ENCODE measurements at places on chromosomes 2 and 18. TPM values are rescaled to one million over a fixed set of nuclear protein-coding genes. Genes with fewer than 3 reads are reported as not detected.
A peak's percentile ranks its signal among the peaks of the same experiment; 100 is the strongest.

- peak; percentile 40 for DNase-seq
These were observed 3.2 kb upstream of the CYP26B1 start for GRCh38 chr2:72150861-72151356.

- DNase-seq: peak; percentile 70
These were observed 264.9 kb downstream of the MREG start for GRCh38 chr2:215748446-215748845.

UBR3 gene
- polyA plus RNA-seq: 10.3 TPM

GRCh38 chr2:174332217-174332963 lies 2.4 kb upstream of the SP9 start:
- no peak for DNase-seq

- no peak for DNase-seq
These were observed 47.6 kb downstream of the ALPK2 start for GRCh38 chr18:58581265-58581664.

ABCA12 gene
- 0.12 TPM for polyA plus RNA-seq

THSD7B gene
- polyA plus RNA-seq: not detected

MFSD6 gene
- 8.8 TPM for polyA plus RNA-seq

GRCh38 chr2:97950329-97951154 lies 45.2 kb downstream of the TMEM131 start:
- DNase-seq: no peak

DNA sequence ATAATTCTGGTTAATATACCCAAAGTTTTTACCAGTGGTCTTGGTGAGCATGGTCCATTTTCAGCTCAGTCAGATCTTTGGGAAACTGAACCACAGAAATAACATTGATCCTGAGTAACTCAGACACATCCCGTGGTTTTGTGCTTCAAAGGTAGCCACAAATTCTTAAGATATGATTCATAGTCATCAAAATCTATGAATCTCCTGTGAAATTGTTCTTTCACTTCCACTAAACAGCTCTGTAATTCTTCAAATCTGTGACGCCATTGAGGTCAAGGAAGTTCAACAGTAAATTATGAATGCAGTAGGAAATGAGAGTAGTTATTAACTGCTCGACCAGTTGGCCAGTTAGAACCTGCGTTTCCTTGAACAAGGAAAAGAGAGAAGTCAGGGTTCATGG lies 147.3 kb downstream of the IRS1 start:
- DNase-seq: no peak

DNA sequence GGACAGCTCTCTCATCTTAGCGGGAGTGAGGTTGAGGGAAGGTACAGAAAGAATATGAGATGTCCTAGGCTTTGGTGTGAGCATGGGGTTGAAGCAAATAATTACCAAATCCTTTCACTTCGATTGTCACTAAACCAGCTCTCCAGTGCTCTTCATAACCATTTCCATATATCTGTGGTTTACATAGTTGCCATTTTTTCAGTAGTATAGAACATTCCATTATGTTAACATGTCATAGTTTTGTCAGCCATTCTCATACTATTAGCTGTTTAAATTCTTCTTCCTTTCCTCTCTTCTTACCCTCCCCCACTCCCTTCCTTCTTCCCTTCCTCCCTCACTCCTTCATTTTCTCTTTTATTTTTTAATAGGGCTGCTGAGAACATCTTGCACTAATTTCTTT lies 205.9 kb downstream of the BABAM2 start:
- no peak for DNase-seq

COL4A3 gene
- 1.0 TPM for polyA plus RNA-seq

DNA sequence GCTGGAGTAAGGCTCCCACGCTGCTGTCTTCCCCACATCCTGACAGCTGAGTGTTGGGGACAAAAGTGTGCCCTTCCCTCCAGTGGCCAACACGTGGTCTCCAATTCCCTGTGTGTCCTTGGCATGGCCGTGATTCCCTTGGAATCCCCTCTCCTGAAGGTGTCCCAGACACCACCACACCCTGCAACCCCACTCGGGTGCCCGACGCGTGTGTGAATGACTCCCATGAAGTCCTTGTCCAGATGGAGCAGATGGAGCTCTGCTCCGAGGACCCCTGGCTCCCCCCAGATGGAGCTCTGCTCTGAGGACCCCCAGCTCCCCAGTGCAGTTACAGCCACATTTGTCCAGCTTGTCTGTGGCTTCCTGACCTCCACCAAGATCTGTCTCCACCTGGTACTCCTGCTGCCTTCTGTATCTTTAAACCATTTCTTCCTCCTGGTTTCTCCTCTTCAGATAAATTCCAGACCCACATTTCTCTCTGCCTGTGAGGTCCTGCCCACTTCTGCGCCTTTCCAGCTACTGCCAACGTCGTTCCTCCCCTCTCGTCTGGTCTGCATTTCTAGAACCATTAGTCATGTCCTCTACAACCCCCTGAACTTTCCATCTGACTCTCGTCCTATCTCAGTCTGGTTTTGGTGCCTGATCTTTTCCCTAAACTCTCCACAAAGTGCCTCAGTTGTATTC lies 86.8 kb upstream of the PXDN start:
- DNase-seq: no peak

- DNase-seq: no peak
These were observed 17.7 kb downstream of the RPIA start for GRCh38 chr2:88709181-88709631.

PRKAG3 gene
- not detected for polyA plus RNA-seq

DNA sequence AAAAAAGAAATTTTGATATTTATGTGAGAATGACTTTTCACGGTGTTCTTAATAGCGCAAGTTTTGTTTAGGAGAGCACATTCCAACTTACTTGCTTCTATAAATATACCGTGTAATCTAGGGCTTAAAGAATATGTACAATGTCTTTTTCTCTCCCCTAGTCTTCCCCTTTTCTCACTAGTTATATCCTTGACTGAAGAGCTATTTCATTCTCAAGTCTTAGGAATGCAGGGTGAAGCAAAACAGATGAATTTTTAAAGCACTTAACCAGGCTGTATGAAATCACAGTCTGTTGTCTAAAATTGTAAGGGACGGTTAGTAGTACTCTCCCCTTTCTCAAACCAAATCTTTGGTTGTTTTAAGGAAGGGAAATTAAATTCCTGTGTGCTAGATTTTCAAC lies 29.6 kb upstream of the SLC30A6 start:
- no peak for DNase-seq

- DNase-seq: no peak
These were observed 22.0 kb downstream of the PDCL3 start for GRCh38 chr2:100584816-100585215.

- no peak for DNase-seq
These were observed 14.8 kb upstream of the STEAP3 start for GRCh38 chr2:119208791-119209203.

- DNase-seq: peak; percentile 43
These were observed 50.6 kb upstream of the GPC1 start for GRCh38 chr2:240384711-240385450.

GRCh38 chr2:47187069-47187468 lies 32.0 kb upstream of the STPG4 start:
- DNase-seq: no peak

DNA sequence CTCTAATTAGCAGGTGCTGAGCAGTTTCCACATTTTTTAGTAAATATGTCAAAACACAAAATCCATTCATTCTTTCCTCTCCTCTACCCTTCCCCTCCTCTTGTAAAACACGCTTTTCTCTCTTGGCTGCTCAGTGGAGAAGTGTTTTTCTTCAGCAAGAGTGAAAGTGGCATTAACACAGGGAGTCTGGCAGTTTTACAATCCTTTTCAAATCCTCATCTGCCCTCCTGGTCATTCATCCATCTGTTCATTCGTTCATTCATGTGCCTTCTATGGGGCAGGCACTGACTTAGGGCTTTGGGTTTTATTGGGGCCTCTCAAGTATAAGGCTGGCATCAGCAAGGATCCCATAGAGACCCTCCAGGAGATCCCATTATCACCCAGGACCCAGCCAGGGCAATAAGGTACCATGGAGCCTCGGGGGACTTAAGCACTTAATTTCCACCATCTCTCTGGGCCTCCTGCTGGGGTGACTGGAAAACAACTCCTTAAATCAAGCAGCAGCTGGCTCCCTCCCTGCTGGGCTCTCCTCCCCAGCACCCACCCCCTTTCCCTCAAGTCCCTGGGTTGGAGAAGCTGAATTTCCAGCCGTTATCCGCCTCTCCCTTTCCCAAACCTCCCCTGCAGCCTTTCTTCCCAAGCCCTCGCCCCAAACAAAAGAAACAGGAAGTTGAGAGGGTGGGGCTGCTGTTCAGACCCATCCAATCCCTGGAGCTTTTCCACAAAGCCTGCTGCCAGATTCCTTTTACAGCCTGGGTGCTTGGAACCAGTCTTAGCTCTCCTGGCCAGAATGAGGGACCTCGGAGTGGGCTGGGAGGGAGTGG lies 32.6 kb downstream of the MARCHF4 start:
- DNase-seq: no peak

- no peak for DNase-seq
These were observed 106.3 kb upstream of the CD302 start for GRCh38 chr2:159904127-159904958.

DNA sequence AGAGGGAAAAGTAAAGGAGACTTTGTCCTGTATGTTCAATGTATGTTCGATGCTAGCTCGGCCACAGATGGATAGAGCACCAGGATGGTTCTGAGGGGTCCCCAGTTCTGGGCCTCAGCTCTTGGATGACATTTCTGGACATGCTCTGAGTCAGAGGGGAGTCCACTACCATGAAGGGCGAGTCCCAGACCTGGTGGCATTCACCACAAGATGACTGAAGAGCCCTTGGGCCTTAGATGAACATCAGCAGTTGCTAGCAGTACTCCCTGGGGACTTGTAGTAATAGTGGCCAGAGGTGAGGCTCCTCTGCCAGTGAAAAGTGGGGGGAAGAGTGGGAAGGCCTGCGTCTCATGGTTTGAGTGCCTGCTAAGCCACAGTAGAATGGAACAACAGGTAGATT lies 109.5 kb downstream of the GRB14 start:
- DNase-seq: no peak

- DNase-seq: no peak
These were observed 467.2 kb downstream of the LRRTM4 start for GRCh38 chr2:77054938-77055337.

Data from sigmoid colon (tissue), 7 donors.